NB4 (cell line): ENCODE measurements at places on chromosomes 2 and 18.

- DNase-seq: peak; percentile 40
These were observed 70.9 kb upstream of the LYPD6B start for GRCh38 chr2:148967578-148967977.

DNA sequence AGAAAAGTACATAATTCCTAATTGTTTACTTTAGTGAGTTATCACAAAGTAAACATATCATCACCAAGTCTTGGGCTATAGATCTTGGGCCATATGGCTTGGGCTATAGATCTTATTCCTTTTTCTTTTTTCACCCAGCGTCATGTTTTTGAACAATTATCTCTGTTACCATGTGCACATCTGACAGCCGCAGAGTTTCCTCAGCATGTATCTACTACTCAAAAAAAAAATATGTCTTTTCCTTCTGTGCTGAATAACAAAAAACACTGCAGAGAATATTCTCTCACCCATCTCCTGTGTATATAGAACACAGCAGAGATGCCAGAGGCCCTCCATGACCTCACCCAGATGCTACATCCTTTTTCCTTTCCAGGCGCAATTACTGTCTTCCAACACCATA is 76.2 kb upstream of the MYO3B start:
- no peak for DNase-seq

DNA sequence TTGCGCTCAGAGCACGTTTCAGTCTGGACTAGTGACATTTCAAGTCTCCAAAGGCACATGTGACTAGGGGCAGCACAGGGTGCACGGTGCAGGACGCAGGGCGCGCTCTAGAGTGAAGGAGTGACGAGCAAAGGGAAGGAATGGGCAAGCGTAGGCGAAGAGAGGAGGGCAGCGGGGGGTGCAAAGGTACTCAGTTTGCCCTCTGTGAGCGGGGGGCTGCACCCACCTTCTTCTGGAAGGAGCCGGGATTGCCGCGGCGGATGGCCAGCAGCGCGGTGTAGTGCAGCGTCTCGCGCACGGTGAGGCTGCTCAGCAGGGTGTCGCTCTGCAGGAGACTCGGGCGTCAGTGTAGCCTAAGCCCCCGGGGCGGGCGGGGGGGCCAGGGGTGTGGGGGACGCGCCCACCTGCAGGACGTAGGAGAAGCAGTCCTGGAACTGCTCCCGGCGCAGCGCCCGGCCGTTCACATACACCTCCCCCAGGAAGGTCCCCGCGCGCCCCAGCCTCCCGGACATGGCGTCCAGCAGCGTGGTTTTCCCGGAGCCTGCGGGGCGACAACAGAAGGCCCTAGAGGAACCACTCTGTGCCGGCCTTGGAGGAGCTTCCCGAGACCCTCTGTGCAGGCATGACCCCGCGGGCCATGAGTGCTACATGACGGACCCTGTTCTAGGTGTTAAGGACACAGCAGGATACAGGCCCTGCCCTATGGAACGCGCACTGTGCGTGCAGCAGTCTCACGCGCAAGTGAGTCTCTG is 6.9 kb downstream of the ABCG5 start:
- DNase-seq: no peak

DNA sequence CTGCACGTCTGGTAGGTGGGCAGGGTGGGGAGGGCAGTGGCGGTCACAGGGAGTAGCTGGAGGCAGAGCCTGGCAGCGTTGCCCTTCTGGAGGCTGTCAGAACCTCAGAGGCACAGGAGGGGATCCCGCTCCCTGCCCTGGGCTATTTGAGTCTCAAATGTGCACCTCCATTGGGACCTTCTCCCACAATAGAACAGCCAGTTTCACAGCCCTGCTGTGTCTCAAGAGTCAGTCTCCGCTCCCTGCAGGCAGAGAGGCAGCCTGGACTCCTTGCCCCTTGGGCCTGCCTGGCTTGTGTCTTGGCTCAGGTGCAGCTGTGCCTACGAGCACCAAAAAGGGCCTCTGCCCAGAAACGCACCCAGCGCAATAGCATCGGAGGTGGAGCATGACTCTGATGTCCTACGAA is 57.4 kb downstream of the FAM168B start:
- DNase-seq: no peak

- DNase-seq: no peak
These were observed 442.8 kb upstream of the SYT4 start for GRCh38 chr18:43720041-43720440.

DNA sequence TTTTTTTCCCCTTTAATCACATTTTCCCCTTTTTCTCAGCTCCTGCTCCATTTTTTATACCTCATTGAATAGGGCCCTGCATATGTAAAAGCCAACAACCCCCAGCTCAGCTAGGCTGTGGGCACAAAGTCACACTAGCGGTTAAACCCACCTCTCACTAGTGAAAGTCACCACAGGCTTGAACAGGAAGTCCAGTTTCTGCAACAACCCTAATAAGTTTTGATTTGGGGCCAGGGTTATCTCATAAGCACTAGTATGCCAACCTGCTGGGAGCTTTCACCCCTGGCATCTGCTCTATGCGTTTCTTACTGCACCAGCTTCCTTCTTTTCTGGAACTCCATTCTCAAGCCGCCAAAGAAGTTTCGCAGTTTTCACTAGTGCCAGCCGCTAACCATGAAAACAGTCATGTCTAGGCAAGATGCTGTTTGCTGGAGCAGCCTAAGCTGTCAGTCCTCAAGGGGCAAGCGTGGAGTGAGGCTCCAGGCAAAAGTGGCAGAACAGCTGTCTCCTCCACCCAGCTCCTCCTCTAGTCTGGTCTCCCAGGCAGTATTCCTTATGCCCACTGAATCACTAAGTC is 197.0 kb upstream of the MEIS1 start:
- no peak for DNase-seq

DNA sequence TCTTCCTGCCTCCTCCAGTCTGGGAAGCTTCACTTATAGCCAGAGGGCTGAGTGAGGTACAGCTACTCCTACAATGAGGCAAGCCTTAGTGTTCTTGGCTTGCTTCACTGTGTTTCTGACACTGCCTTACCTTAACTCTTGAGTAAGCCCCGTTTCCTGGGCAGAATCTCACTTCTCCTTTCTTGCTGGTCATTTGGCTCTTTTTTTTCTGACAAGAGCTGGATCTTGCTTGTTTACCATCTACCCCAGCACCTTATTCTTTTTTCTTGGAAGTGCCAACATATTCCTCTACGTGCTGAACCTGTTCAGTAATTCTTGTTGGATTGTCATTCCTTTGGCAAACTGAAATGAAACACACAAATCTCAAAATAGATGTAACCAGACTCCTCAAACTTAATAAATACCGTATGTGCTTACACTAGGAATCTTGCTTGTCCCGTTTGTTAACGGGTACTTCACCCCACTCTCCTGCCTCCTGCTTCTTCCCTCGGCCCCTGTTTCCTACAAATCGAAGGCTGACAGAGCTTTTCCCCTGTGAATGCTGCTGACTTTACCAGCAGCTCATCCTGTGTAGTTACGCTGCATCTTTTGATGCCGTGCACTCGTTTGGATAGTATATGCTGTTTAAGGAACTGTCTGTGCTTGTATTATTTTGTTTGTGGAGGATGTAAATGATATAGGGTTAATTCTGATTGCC is 132.2 kb downstream of the FMNL2 start:
- peak; percentile 86 for DNase-seq

DNA sequence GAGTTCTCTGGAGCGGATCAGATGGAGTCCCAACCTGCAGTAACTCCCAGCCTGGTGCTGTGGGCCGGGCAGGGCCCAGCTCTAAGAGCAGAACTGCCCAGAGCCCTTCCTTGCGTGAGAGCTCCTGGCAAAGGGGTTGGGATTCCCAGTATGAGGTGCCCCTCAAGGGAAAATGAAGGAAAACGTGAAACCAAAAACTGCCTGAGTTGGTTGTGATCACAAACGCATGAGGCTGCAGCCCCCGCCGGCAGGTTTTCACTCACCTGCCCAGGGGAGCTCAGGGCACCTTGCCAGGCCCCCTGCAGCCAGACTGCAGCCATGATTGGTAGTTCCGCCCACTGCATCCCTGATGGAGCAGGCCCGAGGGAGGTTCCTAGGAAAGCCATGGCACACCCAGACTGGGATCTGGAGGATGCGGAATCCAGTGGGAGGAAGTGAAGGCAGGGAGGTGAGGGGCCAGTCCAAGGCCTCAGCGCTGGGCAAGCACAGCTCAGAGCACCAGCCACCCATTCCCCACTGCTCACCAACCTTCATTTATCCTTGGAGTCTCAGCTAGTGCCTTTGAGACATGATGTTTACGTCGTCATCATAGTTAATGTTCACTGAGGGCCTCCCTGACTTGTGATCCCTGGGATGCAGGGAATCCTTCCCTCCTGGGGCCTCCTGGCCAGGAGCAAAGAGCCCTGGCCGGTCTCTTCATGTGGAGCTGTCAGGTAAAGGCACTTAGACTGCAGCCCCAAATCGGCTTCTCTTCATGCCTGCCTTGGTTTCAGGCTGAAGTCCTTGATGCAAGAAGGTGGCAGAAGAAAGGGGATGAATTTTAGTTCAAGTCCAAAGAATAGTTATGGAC is 103.2 kb downstream of the INHBB start:
- no peak for DNase-seq

GRCh38 chr18:44764863-44765262 is 84.2 kb downstream of the SETBP1 start:
- no peak for DNase-seq

GRCh38 chr2:54416166-54416813 is 39.8 kb upstream of the SPTBN1 start:
- DNase-seq: no peak

DNA sequence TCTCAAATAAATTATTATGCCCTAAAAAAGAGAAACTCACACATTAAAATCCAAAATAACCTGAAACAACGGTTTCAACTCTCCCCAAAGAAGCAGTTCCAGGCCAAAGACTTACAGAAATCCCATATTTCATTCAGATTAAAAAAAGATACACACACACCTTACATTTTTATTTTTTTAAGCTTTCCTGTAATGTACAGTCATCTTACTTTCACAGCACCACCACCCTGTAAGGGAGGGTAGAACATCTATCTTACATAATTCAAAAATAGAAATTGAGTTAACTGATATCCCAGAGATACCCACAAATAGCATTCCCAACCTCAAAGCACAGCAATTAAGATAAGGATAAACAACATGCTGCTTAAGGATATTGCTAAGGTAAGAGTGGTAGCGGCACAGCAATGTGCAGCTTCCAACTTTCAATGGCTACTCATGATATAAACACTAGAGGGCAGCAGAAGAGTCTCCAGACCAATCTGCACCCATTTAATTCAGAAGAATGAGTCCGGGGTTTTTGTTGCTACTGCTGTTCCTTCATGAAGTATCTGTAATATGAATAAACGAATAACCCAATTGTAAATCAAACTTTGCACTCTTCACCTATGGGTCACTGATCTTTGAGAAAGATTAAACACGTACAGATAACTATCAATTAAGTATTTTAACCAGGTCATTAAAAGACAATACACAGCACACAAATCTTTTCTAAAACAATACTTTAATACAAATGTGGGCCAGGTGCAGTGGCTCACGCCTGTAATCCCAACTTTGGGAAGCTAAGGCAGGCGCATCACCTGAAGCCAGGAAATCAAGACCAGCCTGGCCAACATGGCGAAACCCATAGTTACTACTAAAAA is 11.3 kb downstream of the GFPT1 start:
- peak; percentile 76 for DNase-seq

DNA sequence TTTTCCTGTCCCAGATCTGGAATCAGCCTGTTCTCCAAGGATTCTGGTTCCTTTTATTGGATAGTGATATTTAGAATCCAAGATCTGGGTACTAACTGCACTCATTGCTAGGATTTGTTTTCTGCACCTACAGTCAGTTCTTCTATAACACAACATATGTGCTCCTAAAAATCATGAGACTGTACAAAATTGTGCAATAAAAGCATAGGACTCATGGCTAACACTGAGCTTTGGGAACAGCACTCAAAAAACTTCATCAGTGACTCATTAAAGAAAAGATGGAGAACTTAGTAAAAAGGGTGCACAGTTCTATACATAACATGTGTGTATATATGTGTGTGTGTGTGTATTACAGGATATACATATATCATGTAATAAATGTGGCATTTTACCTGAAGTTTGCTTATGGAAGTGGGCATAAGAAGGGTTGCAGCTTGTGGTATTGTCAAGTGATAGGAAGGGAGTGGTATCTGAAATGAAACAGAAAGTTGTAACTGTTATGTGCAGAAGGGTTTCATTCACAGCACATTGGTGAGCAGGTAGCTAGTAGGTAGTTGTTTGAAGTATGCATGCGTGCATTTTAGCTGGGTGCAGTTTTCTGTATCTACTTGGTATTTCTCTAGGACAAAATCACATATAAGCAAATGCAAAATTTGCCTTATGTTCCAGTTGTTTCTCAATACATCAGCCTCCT is 5.9 kb upstream of the SCYGR2 start:
- DNase-seq: no peak

GRCh38 chr2:8657423-8658062 is 24.3 kb upstream of the ID2 start:
- DNase-seq: no peak

- DNase-seq: no peak
These were observed 893.1 kb upstream of the CELF4 start for GRCh38 chr18:38458698-38459097.

DNA sequence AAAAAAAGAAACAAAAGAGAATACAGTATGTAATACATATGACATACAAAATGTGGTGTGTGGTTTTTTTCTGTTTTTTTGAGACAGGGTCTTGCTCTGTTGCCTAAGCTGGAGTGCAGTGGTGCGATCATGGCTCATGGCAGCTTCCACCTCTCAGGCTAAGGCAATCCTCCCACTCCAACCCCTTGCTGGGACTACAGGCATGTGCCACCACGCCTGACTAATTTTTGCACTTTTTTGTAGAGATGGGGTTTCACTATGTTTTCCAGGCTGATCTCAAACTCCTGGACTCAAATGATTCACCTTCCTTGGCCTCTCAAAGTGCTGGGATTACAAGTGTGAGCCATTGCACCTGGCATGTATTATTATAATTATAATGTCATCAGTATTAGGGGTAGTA is 38.9 kb downstream of the DHX57 start:
- no peak for DNase-seq

DNA sequence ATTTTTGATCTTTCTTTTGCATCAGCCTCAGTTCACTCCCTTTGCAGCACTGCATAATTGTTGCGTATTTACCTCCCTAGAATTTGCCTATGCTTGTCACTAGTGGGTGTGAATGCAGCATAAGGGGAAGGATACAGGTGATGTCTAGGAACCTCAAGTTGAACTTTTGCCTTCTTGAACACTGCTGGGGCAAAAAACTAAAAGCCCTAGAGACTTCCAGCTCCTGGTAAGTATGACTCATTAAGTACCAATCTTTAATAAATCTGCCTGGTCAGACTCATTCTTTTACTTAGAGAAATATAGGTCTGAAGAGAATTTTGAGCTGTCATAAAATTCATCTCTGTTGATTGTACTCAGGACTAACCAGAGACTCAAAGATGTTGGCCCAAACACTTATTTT is 547.3 kb upstream of the FANCL start:
- no peak for DNase-seq

- DNase-seq: no peak
These were observed 92.3 kb downstream of the ETAA1 start for GRCh38 chr2:67489396-67489795.

DNA sequence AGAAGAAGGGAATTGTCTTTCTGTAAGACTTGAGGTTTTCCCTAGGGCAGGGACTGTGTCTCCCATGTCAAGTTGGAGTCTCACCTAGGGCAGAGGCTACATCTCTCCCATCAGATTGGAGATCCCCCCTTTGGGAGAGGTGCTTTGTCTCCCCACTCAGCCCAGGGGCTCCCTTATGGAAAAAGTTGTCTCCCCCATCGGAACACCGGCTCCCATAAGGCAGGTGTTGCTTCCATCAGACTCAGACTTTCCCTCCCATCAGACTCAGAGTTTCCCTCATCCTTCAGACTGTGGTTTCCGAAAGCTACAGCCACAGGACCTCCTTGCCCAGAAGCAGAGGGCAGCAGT is 5.8 kb downstream of the ANKRD53 start:
- no peak for DNase-seq
